ENCODE measurements at places on chromosomes 2 and 18. TPM values are rescaled to one million over a fixed set of nuclear protein-coding genes. Genes with fewer than 3 reads are reported as not detected.
A peak's percentile ranks its signal among the peaks of the same experiment; 100 is the strongest.

Gene POLR1A
- polyA plus RNA-seq: 2.1 TPM

Gene RAMP1
- polyA plus RNA-seq: not detected

DNA sequence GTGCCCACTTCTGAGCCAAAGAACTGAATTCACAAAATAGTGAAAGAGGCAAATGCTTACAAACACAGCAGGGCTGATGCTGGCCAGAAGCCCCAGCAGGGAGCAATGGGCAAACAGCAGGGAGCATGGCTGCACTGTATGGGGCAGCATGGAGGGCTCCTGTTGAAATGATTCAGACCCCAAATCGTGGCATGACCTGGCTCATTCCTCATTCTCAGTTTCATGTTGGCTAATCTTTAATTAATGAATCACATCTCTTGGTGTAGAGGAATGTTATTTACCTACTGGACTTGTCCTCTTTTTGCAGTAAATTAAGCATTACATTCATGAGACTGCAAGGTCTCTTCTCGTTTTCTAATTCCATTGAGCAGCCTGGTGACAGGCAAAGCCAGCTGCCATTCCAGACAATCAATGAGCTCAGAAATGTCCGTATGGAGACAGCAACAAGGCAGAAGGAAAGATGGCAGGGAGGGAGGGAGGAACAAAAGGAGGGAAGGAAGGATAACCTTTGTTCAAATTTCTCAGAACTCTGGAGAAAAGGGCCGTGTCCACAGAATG lies 84.9 kb upstream of the ST8SIA3 start:
- no peak for DNase-seq

DNA sequence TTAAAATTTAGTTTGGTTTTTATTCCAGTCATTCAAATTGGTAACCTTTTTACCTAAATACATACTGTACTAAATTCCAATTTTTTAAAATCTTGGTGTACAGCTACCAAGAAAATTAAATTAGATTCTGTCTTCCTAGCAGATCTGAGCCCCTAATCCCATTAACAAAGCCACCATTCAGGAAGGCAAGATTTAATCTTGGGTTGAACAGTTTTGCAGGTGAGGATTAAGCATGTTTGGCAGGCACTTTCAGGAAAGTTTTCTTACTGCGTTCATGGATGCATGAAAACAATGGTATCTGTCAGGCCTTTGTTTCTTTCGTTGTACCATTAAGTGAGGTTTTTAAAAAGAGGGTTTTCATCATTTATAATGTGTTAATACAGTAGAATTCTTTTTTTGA lies 32.8 kb downstream of the ITPRID2 start:
- DNase-seq: no peak

GRCh38 chr2:238149841-238150572 lies 8.8 kb upstream of the ERFE start:
- no peak for DNase-seq

Gene MRPL33
- polyA plus RNA-seq: 25.2 TPM

Gene RAB12
- polyA plus RNA-seq: 4.9 TPM

GRCh38 chr2:64915510-64915900 lies 73.7 kb upstream of the SLC1A4 start:
- no peak for DNase-seq

DNA sequence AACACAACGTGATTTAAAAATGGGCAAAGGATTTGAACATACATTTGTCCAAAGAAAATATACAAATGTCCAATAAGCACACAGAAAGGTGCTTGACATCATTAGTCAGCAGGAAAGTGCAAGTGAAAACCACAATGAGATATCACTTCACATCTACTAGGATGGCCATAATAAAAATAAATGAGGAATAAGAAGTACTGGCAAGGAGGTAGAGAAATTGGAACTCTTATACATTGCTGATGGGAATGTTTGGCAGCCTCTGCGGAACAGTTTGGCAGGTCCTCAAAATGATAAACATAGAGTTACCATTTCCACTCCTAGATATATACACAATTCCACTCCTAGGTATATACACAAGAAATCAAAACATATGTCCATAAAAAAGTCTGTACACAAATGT lies 51.0 kb upstream of the PGAP1 start:
- DNase-seq: no peak

DNA sequence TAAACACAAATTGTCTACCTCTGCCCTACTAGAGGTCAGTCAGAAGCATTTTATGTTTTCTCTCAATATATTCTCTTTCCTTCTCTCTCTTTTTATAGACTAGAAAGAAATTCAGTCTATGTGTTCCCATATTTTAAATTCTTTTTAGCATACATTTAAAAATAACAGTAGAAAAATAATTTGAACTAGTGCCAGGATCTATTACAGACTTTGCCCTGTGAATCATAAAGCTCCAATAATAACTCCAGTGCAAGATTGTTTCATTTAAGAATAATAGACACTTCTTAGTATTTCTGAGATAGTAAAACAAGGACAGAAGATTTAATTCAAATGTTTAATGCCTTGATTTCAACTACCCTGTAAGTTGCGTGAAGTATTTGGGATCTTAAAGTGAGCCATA lies 60.1 kb downstream of the ITGB6 start:
- DNase-seq: no peak

GRCh38 chr18:76246590-76246989 lies 248.5 kb downstream of the ZNF516 start:
- no peak for DNase-seq

GRCh38 chr2:154497019-154497418 lies 201.5 kb upstream of the KCNJ3 start:
- no peak for DNase-seq

DNA sequence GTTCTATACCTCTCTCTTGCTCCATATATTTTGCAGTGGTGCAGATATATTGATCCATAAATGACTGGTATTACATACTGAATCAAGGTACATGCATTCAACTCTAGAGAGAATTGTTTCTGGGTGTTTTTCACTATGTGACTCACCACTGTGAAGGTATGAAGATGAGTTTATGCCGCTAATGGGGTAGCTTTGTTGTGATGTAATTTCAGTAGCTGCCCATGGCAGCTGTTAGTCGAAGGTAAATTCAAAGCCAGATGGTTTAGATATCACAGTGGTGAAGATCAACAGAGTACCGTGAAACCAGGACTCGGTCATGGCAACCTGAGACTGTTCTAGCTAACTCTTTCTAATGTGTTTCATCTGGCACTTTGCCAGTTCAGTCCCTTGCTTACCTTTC lies 50.4 kb downstream of the PKP4 start:
- no peak for DNase-seq

Gene FECH
- polyA plus RNA-seq: 9.7 TPM

GRCh38 chr2:162126527-162126926 lies 25.5 kb downstream of the GCG start:
- no peak for DNase-seq

- DNase-seq: peak; percentile 32
Measured at GRCh38 chr2:69755862-69756467, 14.0 kb downstream of the ANXA4 start.

Gene KYNU
- polyA plus RNA-seq: 131 TPM

DNA sequence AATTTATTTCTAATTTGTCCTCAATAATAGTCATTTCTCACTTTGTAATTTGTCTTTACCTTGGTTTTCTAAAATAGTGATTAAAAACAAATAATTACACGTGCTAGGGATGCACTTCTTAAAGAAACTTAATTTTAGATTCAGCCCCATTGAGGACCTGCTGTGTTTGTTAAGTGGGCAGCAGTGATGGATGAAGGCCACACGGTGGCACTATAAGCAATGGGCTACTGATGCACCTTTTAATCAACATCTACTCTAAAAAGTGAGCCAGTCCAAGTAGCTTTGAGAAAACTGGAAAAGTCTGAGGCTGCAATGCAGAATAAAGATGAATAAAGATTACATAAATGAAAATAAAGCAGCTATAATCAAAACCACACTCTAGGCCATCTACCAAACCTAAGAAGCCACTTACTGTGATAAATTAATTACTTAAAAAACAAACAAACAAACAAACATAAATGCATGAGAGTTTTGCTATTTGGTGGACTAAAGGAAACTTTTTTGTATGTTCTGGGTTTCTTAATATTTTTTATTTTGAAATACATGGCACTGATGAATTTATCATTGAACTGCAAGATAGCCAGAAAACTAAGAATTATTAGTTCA lies 89.3 kb downstream of the PDE11A start:
- DNase-seq: no peak

Gene FOXD4L1
- polyA plus RNA-seq: not detected

GRCh38 chr2:204110338-204110741 lies 173.8 kb downstream of the ICOS start:
- DNase-seq: no peak

- peak; percentile 23 for DNase-seq
Measured at GRCh38 chr2:197805715-197806633, 1.6 kb downstream of the PLCL1 start.

DNA sequence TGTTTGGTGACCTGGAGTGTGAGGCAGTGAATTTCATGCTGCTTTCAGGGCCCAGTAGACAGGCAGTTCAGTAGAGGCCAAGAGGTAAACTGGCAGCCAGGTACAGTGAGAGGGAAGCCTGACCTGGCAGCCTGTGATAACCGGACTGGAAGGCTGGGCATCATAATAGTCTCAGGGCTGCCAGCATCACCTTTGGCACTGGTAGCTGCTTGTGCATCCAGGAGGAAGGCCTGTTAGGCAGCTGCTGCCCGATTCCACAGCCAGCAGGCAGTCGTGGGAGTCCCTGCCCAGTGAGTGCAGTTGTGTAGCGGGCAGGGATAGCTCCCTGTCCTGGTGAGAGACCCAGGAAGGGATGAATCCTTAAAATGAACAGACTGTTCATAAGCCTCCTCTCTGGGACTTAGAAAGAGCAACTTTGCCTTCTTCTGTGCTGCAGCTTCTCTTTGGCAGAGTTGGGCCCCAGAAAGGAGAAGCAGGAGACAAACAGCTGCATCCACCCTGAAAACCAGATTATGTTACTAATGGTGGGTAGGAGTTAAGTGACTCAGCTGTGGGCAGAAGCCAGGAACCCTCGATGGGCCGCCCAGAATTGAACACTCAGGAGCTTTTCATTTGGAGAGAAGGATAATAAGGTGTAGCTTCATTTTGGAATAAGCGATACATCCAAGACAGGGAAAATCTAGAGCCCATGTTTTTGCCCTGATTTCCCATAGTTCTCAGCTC lies 8.1 kb upstream of the GPBAR1 start:
- DNase-seq: no peak

DNA sequence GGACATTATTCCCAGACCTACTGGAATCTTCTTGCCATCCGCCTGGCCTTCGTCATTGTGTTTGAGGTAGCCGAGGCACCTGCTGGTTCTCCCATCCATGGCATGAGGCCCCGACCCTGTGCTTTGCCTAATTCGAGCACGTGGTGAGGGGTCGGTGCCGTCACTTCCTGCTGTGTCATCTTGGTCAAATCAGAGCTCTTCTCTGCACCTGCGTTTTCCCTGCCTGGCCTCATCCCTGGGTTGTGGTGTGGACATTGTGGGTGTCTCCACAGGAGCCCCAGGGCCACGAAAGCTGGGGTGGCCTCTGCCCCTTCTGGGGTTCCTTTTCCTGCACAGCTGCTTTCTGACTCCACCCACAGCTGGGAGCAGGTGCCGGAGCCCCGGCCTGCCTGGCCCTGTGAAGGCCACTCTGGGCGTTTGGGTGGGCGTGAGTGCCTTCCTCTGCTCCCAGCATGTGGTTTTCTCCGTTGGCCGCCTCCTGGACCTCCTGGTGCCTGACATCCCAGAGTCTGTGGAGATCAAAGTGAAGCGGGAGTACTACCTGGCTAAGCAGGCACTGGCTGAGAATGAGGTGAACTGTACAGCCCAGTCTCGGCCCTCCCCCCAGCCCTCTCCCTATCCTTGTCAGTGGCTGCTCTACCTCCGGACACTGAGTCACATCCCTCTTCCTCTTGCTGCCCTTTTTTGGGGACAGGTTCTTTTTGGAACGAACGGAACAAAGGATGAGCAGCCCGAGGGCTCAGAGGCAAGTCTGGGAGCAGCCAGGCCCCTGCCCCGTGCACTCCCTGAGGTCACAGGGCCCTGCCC lies 34.9 kb downstream of the ANO7 start:
- DNase-seq: no peak

Measured in CD14-positive monocyte (primary cell).